ENCODE measurements at places on chromosomes 2 and 18.

DNA sequence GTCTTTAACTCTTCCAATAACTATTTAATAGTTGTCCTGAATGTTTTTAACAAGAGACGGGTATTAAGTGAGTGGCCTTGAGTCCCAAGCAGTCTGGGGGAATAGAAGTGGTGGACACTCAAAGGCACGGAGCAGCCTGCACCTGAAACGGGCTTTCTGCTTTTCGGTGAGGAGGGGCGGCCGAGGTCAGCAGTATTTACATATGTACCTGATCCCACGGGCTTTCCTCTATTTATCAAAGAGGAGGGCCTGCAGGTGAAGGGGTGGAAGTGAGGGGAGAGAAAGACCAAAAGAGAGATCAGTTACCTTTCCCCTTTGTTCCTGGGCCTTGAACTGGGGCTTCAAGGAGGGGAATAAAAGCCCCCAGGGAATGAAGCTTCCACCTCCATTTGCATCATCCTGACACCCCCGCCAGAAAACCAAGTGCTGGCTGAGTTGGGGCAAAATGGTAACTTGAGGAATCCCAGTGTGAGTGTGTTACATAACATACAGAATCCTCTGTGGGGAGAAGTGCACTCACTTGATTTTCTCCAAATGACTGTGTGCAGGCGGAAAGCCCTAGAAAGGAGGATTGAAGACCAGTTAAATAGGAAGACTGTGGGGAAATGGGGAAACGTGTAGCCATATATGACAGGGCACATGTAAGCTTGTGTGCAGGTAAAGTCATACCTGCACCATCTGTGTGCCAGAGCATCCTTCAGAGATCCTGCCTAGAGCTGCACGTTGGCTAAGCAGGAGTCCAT, 12.4 kb downstream of the POU3F3 start:
- DNase-seq = no peak

DNA sequence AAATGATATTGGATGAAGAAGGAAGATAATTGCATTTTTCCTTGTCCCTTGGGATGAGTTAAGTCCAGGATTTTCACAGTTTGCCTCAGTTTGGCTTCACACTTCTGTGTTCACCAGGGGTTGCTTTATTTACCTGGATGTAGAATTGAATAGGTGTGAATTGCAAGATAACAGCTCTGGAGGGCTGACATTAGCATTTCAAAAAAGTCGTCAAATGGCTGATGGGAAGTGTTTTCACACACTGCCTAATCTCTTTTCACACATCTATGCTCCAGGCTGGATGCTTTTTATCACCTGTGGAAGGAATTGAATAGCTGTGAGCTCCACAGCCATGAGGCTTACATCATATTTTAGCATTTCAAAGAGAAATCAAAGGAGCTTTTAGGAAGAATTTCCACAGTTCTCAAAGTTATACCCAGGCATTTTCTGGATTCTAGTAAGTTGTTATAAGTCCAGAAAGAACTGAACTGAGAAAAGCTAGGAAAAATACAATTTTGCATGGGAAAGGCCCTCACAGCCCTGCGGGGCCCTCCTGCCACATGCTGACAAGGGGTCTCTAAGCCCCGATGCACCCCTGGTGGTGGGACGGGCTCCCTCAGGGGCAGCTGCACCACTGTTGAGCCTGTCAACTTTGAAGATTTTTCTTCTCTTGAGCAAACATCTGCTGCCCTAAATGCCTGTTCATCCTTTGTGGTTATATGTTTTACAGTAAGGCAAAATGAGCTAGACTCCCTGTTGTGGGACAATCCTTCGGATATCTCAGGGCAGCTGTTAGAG, 43.9 kb downstream of the TEX51 start:
- DNase-seq = peak; percentile 38

DNA sequence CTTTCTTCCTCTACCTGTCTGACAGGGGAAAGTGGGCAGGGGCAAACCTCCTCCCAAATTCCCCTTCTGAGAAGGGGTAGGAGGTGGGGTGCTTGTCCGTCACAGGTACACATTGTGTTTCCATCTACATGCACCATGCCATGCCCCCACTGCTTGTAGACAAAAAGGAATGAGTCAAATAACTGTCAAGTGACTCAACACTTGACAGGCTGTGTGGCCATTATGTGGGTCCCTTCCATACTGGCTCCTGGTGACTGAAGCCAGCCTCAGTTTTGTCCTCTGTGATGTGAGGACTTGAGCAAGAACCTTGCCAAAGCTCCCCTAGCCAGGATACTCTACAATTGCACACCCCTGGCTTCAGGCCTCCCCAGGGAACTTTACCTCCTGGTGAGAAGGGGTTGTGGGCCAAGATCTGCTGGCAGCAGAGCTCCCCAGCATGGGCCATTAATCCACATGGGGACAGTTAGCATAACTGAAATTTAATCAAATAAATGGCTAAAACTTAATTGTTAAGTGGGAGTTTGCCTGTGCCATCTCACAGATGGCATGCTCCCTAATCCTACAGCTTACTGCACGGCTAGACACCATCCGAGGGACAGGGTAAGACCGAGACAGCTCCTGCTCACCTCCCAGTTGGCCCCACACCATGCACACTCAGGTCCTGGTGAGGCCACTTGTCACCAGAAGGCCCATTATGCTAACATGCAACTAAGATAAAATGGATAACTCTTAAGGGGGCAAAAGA, 140.2 kb downstream of the BCL11A start:
- no peak for DNase-seq

DNA sequence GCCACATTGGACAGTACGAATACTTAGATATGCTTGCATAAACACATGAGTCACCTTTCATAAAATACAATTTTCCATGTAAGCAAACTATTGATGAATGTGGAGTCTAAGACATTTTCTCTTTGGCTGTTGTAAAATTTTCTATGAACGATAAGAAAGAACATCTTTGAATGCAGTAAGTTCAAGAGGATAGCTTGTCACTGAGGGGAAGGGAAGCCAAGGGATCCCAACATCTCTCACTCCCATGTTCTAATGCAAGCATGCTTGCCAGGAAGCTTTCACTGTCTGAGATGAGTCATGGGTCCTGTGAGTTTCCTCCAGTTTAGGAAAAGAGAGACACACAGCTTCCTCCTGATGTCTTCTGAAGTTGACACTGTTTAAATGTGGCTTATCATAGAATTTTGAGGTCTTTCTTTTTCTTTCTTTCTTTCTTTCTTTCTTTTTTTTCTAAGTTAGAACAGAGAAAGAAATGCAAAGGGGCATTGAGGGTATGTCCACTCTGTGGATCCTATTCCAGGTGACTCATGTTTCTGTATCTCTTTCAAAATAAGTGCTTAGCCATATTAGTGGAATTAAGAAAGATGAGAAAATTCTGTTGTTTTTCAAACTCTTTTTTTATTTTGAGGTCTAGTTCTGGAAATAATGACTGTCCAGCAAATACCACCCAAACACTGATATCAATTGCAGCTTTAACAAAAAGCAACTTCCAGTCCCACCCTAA, 146.6 kb downstream of the RDH14 start:
- DNase-seq = peak; percentile 12

- no peak for DNase-seq
Measured at GRCh38 chr18:60372596-60372995, at the start of gene MC4R. TSS of gene MC4R (minus strand) at chr18:60372775. CDS start at chr18:60372349, 426 bp downstream.

DNA sequence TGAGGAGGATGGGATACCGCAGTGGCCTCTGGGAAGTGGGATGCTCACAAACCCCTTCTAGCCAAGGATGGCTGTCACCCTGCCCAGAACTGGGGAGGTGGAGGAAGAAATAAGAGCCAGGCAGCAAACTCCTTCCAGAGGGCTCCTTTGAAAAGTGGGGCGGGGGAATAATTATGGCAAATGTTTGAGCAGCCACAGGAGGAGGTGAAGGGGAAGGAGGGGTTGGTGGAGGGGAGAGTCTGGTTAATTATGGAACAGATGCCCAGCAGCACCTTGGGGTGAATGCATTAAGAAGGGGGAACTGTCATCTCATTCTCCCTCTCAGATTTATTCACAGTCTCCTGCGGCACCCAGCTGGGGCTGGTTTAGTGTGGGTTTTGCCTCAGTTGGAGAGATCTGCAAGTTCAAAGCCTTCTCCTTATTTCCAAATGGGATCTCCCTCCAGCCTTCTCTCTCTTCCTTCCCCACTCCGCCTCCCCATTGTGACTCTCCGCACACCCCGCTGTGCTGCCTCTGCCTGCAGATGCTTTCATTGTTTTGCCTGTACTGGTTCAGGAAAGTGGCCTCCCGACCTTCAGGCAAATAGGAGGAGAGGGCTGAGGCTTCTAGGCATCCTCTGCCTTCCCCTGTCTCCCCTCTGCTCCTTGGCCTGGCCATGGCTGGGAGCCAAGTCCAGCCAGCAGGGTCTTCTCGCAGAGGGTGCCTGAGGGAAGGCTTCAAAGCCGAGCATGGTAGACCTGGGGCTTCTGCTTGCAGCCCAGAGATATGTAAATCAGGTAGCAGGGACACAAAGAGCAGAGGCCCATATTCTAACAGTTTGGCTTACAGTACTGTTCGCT, 457.2 kb upstream of the MEX3C start:
- DNase-seq = no peak

DNA sequence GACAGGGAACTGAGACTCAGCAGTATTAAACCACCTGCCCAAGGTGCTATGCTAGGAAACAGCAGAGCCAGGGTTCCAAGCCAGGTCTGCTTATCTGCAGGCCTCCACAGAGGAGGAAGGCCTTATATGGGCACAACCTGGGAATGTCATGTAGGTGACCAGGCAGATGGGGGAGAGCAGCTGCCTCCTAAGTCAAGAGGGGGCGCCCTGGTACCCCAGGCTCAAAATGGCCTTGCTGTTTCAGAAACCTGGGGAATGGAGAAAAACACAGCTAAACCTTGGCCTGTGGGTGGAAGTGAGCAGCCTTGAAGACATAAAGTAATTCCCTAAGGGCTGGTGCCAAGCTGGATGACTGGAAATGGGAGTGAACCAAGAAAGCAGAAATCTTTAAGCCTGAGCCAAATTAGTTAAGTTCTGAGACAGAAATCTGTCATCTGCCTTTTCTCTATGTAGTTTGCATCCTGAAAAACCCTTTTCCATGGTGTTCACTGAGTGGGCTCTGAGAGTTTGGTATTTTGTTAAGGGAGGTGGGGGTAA, 79.1 kb downstream of the MAPK4 start:
- no peak for DNase-seq

DNA sequence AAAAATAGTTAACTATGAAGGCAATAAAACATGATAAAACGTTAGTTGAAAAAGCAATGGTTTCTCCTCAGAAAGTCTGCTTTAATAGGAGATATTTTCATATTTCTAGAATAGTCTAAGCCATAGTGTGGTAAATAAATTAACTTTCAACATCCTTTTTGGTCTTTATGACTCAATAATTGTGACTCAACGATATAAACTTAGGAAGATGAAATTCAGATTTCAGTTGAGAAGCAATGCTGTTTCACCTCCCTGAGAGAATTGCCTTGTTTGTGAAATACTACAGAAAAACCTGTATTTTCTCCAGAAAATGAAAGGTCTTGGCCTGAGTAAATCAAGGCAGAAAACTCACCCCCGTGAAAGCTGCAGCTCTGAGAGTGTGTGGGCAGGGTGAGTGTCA, 166.9 kb downstream of the ETAA1 start:
- DNase-seq = no peak

- no peak for DNase-seq
Measured at GRCh38 chr18:7626922-7627440, 59.9 kb downstream of the PTPRM start.

- no peak for DNase-seq
Measured at GRCh38 chr18:30763902-30764350, 278.6 kb downstream of the DSC3 start.

DNA sequence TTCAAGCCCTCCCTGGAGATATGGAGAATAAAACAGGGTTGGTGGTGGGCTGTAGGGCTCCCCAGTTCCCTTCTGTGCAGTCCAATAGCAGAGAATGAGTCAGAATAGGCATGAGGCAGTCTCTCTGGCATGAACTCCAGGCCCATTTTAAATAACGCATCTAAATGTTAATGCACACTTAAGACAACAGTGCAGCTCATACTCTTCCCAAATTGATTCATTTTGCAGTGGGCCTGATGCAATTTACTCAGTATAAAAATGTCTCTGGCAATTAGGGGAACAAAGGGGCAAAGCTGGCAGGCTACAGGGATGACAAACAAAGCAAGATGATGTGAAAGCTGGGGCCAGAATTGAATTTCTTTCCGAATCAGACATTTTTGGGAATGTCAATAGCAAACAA, 402.8 kb downstream of the CLIP4 start:
- no peak for DNase-seq

- DNase-seq = no peak
Measured at GRCh38 chr18:79736230-79736629, 56.6 kb downstream of the CTDP1 start.

GRCh38 chr2:163011000-163011399, 172.4 kb upstream of the KCNH7 start:
- no peak for DNase-seq

- no peak for DNase-seq
Measured at GRCh38 chr18:7749510-7749981, 182.4 kb downstream of the PTPRM start.

DNA sequence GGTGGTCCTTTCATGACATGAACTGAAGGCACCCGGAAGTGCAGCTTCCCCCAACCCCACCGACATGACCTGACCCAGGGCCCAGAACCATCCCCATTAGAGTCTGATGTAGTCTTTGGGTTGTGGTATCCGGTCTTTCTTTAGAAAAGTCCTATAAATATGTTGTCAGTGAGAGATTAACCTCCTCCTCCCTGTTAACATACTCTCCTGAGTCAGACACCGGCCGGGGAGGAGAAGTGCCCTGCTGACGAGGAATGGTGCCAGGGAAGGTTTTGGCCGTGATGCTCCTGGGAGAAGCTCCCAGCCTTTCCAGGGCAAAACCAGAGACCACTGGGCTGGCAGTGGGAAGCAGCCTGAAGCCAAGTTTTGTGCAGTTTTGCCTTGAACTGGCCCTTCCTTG, 109.0 kb downstream of the LAMA3 start:
- DNase-seq = no peak

DNA sequence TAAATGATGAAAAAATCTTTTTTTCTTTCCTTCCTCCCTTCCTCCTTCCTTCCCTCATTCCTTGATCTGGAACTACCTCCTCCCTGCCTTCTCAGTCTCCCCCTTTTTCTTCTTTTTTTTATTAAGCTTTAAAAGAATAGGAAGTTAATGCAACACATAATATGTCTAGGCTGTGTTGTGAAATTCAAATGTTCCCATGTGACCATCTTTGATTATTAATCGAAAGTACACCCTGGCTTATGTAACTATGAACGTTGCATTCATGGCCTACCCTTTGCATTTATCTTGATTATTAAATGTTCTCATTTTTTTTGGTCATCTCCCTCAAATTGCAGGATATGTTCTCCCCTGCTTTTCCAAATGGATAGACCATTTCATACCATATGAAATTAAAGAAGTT, 376.0 kb downstream of the DSEL start:
- no peak for DNase-seq

GRCh38 chr2:7649461-7650228, 732.4 kb downstream of the RNF144A start:
- DNase-seq = no peak

- DNase-seq = no peak
Measured at GRCh38 chr2:48755473-48755872, at the start of gene LHCGR. TSS of gene LHCGR (minus strand) at chr2:48755724. CDS start at chr2:48755671, 53 bp downstream.

- DNase-seq = peak; percentile 22
Measured at GRCh38 chr2:20349513-20349921, 1.1 kb downstream of the PUM2 start.
